ENCODE measurements at places on chromosomes 5 and 9.
A peak's percentile ranks its signal among the peaks of the same experiment; 100 is the strongest.

- ATAC-seq, result no peak
These were observed 73.7 kb downstream of the ZNF462 start for GRCh38 chr9:106936680-106937079.

- no peak for ATAC-seq
These were observed 29.4 kb downstream of the WWC1 start for GRCh38 chr5:168320805-168321204.

DNA sequence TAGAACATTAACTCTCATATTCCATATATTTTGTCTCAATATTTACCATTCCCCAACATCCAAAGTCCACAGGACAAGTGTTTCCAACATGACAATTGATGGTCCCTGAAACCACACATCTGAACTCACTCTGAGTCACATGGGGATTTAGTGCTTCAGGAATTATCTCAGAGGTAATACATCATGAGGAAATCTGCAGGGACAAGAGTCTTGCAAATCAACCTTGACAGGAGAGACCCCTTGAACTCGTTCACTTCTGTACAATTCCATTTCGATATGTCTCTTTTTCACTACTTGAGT lies 119.7 kb upstream of the ABCA1 start:
- ATAC-seq, result no peak

- no peak for ATAC-seq
These were observed 115.8 kb upstream of the CACNA1B start for GRCh38 chr9:137761793-137762192.

DNA sequence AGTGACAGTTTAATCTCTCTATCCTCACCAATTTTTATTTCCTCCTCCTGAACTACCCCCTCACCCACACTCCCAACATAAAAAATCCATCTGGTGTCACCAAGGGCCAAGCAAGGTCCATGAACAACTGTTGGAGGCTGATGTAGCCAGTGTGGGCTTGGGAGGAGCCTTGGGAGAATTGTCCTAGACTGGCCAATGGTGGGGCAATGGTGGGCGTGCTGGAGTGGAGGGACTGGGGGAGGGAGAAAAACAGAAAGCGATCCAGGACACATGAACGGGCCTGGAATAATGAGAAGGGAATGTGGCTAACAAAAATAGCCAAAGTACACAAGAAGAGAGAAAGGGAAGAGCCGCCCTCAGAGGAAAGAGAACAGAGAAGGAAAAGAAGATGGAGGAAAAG lies 272.6 kb downstream of the ENC1 start:
- no peak for ATAC-seq

DNA sequence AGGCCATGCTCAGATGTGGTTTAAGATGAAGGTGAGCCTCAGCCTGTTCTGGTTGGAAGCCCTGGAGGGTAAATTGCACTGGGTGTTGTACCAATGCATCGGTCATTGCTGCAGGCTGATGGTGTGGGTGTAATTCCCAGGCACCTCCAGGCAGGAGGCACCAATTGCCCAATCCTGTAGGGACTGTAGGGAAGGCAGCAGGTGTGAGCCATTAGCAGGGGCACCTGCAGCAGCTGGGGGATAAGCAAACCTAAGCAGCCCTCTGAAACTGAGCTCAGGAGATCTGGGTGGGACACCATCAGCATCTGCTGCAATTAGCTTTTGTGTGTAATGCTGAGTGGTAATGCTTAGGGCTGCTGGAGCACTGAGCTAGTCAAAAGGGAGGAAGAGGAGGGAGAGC lies 190.1 kb upstream of the TBC1D2 start:
- no peak for ATAC-seq

- ATAC-seq, result no peak
These were observed 34.7 kb upstream of the GARNL3 start for GRCh38 chr9:127229691-127230417.

GRCh38 chr9:91422758-91423711 lies 597 bp downstream of the NFIL3 start:
- peak; percentile 21 for ATAC-seq

- no peak for ATAC-seq
These were observed 88.7 kb upstream of the SHB start for GRCh38 chr9:38157711-38158110.

DNA sequence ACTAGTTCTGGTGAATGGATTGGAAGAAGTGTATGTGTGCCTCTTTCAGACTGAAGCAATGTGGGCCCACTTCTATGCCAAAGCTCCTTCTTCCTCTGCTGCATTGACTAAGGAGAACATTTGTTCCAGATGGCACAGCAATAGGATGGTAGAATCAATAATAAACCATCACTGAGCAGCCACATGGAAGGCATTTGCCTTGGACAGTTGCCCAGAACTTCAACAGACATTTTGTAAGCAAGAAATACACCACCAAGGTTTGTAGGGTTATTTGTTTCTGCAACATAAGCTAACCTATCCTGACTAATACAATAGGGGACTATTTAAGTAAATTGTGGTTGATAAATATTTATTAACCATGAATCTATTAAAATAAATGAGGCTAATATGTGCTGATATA lies 37.7 kb upstream of the CSNK1G3 start:
- no peak for ATAC-seq

GRCh38 chr9:32331240-32331639 lies 53.2 kb upstream of the ACO1 start:
- no peak for ATAC-seq

- no peak for ATAC-seq
These were observed 180.1 kb downstream of the MACROH2A1 start for GRCh38 chr5:135218790-135219568.

- no peak for ATAC-seq
These were observed 62.3 kb downstream of the HABP4 start for GRCh38 chr9:96512240-96512639.

- ATAC-seq, result no peak
These were observed 1279.9 kb upstream of the DMAC1 start for GRCh38 chr9:9079473-9079872.

GRCh38 chr5:9439531-9440292 lies 106.2 kb downstream of the SEMA5A start:
- ATAC-seq, result peak; percentile 48

- no peak for ATAC-seq
These were observed 165.8 kb downstream of the SEMA5A start for GRCh38 chr5:9380109-9380508.

DNA sequence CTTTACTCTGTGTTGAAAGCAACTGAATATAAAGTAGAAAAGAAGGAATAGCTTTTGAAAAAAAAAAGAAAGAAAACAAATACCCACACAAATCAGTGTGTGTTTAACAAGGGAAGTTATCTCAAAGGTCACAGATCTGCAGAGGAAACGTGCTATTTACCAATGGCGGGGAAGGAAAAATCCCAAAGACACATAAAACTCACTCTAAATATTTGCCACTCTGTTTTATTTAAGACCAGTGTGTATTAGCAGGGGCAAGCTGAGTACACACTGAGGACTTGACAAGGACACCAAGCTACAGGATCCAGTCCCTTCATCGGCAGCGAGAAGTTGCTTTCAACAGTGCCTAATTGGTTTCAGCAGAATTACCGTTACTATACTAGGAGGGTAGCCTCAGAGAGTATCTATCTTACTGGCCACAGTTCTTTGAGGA lies 252.5 kb downstream of the DEPDC1B start:
- no peak for ATAC-seq

- ATAC-seq, result peak; percentile 69
These were observed 175.1 kb upstream of the OTULINL start for GRCh38 chr5:14406554-14406849.

- ATAC-seq, result no peak
These were observed 68.4 kb downstream of the ANKRD33B start for GRCh38 chr5:10632110-10632761.

GRCh38 chr5:151691706-151692105 lies 5.0 kb upstream of the SPARC start:
- no peak for ATAC-seq

GRCh38 chr5:137281201-137281600 lies 217.9 kb downstream of the SPOCK1 start:
- no peak for ATAC-seq

- no peak for ATAC-seq
These were observed 49.5 kb upstream of the RETREG1 start for GRCh38 chr5:16666130-16666882.

DNA sequence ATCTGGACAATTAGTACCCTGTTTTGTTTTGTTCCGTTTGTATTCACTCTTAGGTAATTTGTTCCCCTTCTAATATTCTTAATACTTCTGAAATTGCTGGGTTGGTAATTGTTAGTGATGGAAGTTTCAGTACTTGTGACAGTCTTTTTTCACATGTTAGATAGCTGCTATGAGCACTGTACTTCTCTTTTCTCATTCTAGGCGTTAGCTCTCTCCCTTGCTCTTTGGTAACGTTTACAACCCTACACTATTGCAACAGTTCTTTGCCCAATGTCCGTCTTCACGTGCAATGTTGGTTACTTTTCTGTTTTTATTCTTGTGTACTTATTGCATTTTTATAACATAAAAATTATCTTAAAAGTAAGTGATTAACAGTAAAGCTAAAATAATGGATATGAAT lies 1509.0 kb downstream of the MAT2B start:
- ATAC-seq, result no peak

- no peak for ATAC-seq
These were observed 30.9 kb downstream of the HSD17B4 start for GRCh38 chr5:119483155-119483554.

GRCh38 chr5:134099288-134099872 lies 15.1 kb upstream of the TCF7 start:
- no peak for ATAC-seq

DNA sequence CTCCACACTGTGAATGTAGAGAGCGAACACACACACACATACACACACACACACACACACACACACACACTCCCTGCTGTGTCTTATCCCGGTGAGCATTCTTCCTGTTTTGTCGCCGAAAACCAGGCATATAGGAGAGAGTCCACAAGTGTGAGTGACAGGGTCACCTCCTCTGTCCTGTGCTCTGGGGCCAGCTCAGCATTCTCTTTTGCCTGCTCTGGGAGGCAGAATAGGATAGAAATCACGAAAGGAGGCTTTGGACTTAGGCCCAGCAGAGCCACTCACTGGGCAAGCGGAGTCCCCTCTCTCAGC lies 3.0 kb downstream of the LAMC3 start:
- ATAC-seq, result no peak

DNA sequence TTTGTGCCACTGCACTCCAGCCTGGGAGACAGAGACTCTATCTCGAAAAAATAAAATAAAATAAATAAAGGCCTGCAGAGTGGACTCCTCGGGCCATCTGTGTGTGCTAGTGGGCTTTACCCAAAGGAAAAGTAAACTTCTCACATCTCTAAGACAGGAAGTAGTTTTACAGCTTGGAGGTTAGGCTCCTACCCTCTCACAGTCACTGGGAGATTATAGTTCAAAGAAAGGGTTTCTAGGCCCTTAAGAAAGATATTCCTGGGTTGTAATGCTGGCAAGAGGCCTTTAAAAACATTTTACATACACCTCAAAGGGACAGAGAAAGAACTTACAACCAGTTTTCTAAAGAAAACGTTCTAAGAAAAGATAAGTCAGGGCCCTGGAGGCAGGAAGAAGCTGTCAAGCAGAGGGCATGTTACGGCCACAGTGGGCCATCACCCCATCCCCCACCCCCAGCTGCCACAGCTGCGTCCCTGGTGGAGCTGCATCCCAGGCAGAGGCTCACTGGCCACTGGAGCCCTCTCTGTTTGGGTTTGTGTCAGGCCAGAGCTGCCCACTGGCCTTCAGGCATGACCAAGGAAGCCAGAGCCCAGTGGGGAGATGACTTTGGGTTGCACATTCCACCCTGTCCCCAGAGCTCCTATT lies 78.1 kb upstream of the CDK20 start:
- ATAC-seq, result no peak

DNA sequence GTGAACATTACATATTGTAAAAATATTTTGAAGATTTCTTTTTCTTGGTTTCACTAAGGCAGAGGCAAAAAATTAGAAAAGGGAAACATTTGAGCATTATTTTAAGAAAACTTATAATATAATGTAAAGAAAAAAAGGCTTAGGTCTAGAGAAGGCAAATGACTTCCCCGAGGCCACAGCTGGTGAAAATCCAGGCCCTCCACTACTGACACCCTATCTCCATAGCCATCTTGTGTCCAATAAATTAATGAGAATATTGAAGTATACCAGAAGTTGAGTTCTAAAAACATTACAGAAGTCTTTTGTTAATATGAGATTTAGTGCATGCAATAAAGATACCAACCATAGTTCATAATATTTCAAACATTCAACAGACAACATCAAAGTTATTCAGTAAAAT lies 459.9 kb upstream of the RORB start:
- no peak for ATAC-seq

DNA sequence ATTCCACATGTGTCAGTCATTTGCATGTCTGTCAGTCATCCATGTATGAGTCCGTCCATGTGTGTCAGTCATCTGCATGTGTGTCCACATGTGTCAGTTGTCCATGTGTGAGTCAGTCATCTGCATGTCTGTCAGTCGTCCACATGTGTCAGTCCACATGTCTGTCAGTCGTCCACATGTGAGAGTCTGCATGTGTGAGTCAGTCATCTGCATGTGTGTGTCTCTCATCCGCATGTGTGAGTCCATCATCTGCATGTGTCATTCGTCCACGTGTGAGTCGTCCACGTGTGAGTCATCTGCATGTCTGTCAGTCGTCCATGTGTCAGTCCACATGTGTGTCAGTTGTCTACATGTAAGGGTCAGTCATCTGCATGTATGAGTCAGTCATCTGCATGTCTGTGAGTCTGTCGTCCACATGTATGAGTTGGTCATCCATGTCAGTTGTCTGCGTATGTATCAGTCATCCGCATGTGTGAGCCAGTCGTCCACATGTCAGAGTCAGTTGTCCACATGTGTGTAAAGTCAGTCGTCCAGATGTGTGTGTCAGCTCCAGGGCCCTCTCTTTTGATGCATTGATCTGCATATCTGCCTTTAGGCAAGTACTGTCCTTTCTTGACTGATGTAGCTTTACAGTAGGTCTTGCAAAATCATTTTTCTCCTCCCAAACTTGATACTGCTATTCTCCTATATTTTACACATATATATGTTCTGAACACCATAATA lies 72.5 kb upstream of the CACNA1B start:
- ATAC-seq, result no peak

DNA sequence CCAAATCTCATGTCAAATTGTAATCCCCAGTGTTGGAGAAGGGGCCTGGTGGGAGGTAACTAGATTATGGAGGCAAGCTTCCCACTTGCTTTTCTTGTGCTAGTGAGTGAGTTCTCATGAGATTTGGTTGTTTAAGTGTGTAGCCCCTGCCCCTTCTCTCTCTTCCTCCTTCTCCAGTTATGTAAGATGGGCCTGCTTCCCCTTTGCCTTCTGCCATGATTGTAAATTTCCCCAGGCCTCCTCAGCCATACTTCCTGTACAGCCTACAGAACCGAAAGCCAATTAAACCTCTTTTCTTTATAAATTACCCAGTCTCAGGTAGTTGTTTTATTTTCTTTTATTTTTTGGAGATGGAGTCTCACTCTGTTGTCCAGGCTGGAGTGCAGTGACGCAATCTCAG lies 18.2 kb upstream of the TXNDC8 start:
- ATAC-seq, result no peak

GRCh38 chr5:591746-592145 lies 20.4 kb upstream of the CEP72 start:
- no peak for ATAC-seq

- peak; percentile 55 for ATAC-seq
These were observed 7.9 kb downstream of the TJP2 start for GRCh38 chr9:69181908-69182353.

- peak; percentile 38 for ATAC-seq
These were observed 205.7 kb downstream of the AGTPBP1 start for GRCh38 chr9:85536076-85536475.

GRCh38 chr9:27582794-27583193 lies 9.5 kb upstream of the C9orf72 start:
- no peak for ATAC-seq
